ENCODE measurements at places on chromosomes 16 and 17. TPM values are rescaled to one million over a fixed set of nuclear protein-coding genes. Genes with fewer than 3 reads are reported as not detected.

- H3K27ac ChIP-seq, result no peak overlapping the region
- no peak overlapping the region for H3K4me3 ChIP-seq
- H3K36me3 ChIP-seq, result no peaks in the 10 kb centered on the region
Observed at GRCh38 chr16:29896841-29897240, 2.5 kb downstream of the SEZ6L2 start.

- peak overlapping the region; percentile 79 for H3K27ac ChIP-seq
- peak overlapping the region; percentile 18 for H3K4me3 ChIP-seq
- peaks cover 32% of the 10 kb centered on the region for H3K4me1 ChIP-seq
- DNase-seq, result no peak
Observed at GRCh38 chr16:80997139-80997798, 9.4 kb downstream of the CMC2 start.

GRCh38 chr17:7589891-7590691 is at the start of gene SOX15:
SOX15 (minus strand) TSS chr17:7590094; CDS start chr17:7589676, 418 bp downstream.
- peak within 1 kb of the TSS; percentile 76 for H3K27ac ChIP-seq
- H3K4me1 ChIP-seq, result peaks cover 3% of the 10 kb centered on the region

GRCh38 chr17:47278561-47278960 is 24.9 kb downstream of the ITGB3 start:
- H3K4me1 ChIP-seq, result peaks cover 14% of the 10 kb centered on the region
- H3K27me3 ChIP-seq, result peaks cover 6% of the 10 kb centered on the region
- H3K36me3 ChIP-seq, result no peaks in the 10 kb centered on the region

- no peaks in the 10 kb centered on the region for H3K36me3 ChIP-seq
- H3K27me3 ChIP-seq, result peaks cover 22% of the 10 kb centered on the region
- DNase-seq, result no peak
Observed at GRCh38 chr17:2020721-2021120, 4.4 kb downstream of the RTN4RL1 start.

DNA sequence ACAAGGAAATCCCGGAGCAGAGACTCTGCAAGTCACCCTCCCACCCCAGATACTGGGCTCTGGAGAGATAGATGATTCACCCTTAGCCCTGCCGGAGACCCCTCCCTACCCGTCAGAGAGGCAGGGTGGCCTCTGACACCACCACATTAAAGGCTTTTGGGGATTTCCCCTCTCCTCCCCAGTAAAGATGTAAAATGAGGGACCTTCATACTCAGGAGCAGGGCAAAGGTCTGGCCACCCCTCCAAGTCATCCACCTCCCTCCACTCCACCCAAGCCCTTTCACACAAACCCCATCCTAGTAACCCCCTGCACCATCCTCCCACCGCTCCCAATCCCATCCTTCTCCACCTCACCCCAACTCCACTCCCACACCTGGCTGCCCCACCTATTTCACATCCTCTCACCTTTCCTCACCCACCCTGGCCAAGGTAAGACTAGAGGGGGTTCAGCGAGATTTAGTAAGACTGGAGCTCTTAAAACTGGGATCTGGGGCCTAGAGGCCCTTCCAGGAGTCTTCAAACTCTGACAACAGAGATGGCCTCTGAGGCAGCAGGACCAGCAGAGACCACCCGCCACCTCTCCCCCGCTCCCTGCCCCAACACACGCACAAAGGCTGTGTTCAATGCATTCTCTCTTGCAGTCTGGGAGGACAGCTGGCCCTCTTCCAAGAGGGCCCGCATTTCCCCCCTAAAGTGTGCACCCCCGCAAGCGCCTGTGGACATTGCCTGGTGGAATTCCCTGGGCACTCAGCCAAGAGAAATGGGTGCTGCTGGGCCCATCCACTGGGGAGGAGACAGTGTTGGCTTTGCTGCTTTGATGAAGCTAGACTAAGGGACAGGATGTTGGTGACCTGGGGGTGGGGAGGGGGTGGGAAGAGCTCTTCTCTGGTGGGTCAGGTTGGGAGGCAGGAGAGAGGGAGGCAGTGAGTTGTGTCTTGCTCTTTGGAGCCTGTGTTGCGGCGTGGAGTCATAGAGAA is 1.1 kb downstream of the ABAT start:
- H3K4me1 ChIP-seq, result peaks cover 11% of the 10 kb centered on the region
- DNase-seq, result no peak
- H3K27ac ChIP-seq, result peak overlapping the region; percentile 11
- H3K36me3 ChIP-seq, result peaks cover 1% of the 10 kb centered on the region
- H3K4me3 ChIP-seq, result peak overlapping the region; percentile 82

- H3K4me1 ChIP-seq, result no peaks in the 10 kb centered on the region
- no peaks in the 10 kb centered on the region for H3K36me3 ChIP-seq
- H3K4me3 ChIP-seq, result no peak overlapping the region
- peaks cover 12% of the 10 kb centered on the region for H3K27me3 ChIP-seq
- no peak overlapping the region for H3K27ac ChIP-seq
Observed at GRCh38 chr16:62177351-62178203, 141.3 kb upstream of the CDH8 start.

DNA sequence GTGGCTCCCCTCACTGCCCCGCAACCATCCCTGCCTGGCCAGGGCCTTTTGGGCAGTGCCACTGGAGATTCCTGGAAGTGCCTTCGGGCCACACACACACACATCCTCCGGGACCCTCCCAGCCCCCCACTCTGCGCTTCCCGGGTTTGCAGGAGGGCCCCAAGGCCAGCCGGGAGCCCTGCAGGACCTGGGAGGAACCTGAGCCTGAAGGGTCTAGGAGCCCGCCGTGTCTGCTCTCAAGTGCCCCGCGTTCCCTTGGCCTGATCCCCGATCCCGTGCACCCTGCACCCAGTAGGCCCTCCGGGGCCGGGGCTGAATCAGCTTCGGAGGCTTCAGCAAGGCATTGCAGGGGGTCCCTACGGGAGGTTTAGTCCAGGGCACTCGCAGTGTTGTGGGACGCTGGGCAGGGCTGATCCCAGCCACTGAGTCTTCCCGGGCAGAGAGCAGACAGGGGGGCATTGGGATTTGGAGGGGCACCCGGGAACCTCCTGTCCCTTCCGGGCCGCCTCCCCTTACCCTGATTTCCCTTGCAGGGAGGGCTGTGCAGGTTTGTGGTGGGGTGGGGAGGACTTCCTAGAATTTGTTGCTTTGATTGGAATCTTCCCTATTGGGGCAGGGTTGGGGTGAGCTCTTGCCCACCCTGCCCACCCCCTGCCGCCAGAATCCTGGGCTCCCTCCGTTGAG is 36.9 kb downstream of the TMEM235 start:
- peaks cover 50% of the 10 kb centered on the region for H3K4me1 ChIP-seq
- DNase-seq, result no peak
- H3K36me3 ChIP-seq, result no peaks in the 10 kb centered on the region
- H3K4me3 ChIP-seq, result peak overlapping the region; percentile 42

GRCh38 chr16:50351952-50352351 is 16.8 kb downstream of the BRD7 start:
- no peak for DNase-seq
- H3K27ac ChIP-seq, result no peak overlapping the region
- H3K27me3 ChIP-seq, result no peaks in the 10 kb centered on the region

The AKTIP gene
- total RNA-seq, result 36.5 TPM

The P2RX1 gene
- 0.60 TPM for total RNA-seq
